ENCODE measurements at places on chromosomes 5 and 9. TPM values are rescaled to one million over a fixed set of nuclear protein-coding genes. Genes with fewer than 3 reads are reported as not detected.

DNA sequence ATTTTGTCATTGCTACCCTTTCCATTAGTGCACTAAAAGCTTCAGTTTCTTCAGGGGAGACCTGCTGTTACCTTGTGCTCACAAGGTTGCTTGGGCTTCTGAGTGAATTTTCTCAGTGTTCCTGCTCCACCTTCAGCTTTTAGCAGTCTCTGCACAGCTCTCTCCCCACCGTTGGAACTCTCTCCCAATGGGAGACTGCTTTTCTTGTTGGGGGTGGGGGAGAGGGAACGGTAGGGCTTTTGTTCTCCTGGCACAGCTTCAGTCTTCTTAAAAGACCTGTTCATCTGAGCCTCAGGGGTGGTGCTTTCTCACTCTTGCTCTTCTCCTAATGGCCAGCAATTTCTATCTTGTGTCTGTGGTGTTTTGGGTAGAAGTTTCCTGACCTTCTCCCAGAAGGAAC is 915.7 kb downstream of the EFNA5 start:
- no peak for DNase-seq

GRCh38 chr5:176956756-176957155 is 49.8 kb downstream of the UIMC1 start:
- DNase-seq = no peak

DNA sequence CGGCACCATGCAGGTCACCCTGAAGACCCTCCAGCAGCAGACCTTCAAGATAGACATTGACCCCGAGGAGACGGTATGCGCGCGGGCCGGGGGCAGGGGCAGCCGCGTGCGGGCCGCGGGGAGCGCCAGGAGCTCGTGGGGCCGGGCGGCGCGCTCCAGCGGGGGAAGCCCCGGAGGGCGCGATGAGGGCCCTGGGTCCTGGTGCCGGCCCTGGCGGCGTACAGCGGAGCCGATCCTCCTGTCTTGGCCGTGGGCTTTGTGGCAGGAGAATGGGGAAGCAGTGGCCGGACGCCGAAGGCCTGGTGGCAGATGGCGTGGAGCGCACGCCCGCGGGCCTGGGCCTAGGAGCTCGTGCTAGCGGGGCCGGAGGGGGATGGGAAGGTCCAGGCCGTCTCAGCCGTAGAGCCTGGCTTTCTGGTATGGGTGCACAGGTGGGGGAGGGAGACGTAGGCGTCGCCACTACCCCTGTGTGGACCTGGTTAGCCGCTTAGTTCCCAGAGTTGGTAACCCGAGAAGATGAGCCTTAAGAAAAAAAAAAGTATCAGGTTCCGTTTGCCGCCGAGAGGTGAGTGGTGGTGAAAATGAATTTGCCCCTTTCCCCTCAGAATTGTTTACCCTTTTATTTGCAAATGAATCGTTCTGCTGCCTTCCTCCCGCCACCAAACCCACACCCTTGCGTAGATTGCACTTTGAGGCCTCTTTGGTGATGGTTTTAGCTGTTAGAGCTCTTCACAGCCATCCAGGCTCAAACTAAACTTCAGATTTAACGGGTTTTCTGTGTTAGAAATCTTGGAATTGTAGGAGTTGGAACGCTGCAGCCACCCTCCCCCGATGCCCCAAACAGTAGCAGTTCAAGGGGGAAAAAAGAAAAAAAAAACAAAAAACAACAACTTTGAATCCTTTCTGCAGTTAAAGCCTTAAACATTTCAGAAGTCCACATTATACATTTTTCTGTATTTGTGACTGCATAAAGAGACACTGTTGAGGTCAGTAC is 841 bp downstream of the RAD23B start:
- DNase-seq = peak; percentile 93

GRCh38 chr5:90546216-90546837 is 12.3 kb upstream of the ADGRV1 start:
- DNase-seq = no peak

DNA sequence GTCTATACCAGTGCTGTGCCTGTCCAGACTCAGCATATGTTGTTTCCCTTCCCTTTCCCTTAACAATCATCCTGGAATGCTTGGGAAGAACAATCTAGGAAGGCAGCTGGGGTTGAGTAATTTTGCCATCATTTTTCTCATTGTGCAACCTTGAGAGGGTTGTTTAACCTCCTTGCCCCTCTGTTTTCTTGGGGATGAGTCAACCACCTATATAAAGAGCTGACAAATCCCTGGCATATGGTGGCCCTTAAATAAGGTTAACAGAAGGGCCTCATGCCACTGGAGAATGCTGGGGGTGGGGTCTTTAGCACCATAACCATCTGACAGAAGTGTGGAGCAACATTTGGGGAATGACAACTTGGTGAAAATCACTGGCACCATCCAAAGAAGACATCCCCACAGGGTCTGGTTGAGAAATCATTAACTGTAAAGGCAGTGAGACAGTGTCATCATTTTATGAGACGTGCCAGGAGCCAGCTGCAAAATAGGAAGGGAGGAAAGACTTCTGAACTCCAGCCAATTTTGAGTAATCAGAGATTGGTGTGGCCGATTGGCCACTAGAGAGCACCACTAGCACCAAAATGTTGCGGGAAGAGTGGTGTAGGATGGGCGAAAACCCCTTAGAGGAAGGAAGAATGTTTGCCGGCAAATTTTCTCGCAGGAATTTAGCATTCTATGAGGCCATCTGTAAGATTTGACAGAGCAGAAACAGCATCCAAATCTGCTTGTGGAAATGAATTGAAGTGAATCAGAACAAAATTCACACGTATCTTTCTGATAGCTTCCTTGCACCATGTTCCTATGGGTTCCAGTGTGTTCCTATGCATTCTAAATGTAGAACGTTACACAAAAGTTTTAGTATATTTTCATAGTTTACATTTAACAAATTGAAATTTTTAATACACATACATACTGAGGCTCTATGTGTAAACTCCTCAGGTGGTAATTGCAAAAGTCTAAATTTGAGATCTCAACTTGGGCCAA is 113.8 kb downstream of the MSX2 start:
- DNase-seq = peak; percentile 52

- DNase-seq = no peak
These were observed 39.1 kb upstream of the CPEB4 start for GRCh38 chr5:173848986-173849596.

DNA sequence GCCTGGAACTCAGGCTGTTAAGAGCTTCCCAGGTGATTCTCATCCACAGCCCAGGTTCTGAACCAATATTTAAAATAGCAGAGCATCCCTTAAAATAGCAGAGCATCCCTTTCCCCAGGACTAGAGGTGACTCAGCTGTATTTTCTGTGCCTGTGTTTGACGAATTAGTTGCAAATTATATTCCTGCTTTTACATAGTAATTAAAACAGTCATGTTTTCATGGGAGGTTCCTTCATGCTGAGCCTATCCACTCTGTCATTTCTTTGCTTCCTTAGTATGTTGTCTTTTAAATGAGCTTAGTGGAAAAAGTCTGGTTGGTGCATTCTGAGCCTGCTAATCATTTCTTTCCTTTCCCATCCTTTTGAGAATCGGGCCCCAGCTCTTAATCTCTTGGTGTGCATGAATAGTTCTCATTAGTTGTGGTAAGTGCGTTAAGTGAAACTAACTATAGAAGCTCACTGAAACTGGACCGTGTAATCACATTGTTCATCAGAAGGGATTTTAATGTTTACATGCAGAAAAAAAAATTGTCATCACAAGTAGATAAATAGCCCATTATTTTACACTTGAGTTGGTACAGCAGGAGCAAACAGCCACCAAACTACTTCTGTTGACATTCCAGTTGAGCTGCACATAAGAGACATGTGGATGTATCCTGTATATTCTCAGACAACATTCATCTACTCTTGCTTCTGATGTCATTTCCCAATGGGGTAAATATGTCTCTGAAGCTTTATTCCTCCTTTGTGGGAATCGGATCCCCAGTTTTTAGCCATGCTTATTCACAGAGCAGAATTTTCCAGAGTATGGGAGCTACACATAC is 596.9 kb upstream of the WWC1 start:
- DNase-seq = no peak

GRCh38 chr9:68949271-68950000 is 64.5 kb downstream of the PRKACG start:
- no peak for DNase-seq

GRCh38 chr9:108093773-108094675 is 604.5 kb upstream of the KLF4 start:
- no peak for DNase-seq

DNA sequence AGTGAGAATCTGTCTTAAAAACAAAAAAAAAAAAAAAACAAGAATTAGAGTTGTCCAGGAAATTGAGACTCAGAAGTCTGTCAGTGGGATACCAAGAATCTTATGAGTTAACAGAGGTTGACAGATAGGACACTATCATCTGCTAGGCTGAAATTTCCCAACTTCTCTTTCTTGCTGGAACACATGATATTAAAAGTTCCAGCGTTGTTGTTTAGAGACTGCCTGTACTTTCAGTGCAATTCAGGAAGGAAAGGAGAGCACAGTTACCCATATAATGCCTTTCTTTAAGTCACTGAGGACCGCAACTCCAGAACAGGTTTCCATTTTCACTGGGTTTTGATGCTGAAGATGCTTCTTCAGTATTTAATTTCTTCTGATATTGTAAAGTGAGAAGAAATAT is 13.5 kb downstream of the TRPM6 start:
- DNase-seq = no peak

DNA sequence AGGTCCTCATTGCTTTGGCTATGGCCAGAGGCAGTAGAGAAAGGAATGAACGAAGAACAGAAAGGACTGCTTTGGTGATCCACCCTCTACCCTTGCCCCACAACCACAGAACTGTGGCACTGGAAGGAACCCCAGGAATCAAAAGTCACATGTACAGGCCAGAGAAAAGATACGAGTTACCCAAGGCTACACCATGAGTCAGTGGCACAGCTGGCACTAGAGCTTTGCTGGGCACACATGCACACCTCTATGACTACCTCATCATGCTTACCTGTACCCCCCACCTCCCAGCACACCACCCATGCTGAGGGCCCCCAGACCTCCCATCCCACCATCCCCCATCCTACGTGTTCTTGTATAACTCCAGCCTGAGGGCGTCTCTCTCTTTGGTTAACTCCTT is 13.1 kb downstream of the GOLGA2 start:
- DNase-seq = no peak

- peak; percentile 86 for DNase-seq
These were observed 426.4 kb upstream of the MPDZ start for GRCh38 chr9:13705918-13706317.

DNA sequence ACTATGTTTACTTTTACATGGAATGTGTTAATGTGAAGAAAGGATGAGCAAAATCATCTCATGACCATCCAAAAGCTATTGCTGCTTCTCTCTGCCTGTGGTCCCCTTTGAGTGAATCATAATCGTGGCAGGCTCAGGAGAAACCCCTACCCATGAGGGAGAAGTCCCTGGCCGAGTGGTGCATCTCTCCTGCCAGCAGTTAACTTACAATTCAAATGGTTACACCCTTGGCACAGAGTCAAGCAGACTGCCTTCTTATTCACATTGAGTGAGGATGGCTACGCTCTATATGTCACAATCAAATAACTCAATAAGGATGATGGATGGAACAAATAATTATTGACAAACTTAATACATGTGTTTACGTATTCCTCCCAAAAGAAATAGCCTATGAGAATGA is 179.1 kb downstream of the FGF1 start:
- no peak for DNase-seq

DNA sequence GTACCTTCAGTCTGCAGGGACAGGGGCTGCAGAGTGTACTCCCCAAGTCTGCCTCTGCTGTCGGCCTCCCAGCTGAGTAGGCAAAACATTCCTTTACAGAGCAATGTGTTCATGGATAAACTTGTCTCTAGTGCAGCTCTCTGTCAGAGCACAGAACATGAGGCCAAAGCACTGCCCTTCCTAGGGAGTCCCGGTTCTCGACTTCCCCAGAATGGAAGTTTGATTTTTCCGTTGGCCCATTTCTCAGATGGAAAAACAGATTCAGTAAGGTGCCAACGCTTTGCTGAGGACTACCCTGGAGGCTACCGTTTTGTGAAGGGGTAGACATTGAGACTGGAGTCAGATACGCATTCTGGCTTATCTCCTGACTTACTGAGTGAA is 422 bp upstream of the TRIM32 start:
- no peak for DNase-seq

C1QTNF2 gene
- total RNA-seq = 0.09 TPM

CARD9 gene
- 0.34 TPM for total RNA-seq

DIAPH1 gene
- 171 TPM for total RNA-seq
